ENCODE measurements at places on chromosomes 2 and 18.

- peaks cover 4% of the 10 kb centered on the region for H3K27me3 ChIP-seq
- H3K4me3 ChIP-seq = no peak overlapping the region
- no peaks in the 10 kb centered on the region for H3K4me1 ChIP-seq
- H3K36me3 ChIP-seq = no peaks in the 10 kb centered on the region
- DNase-seq = no peak
Observed at GRCh38 chr2:1802046-1802445, 57.7 kb upstream of the PXDN start.

DNA sequence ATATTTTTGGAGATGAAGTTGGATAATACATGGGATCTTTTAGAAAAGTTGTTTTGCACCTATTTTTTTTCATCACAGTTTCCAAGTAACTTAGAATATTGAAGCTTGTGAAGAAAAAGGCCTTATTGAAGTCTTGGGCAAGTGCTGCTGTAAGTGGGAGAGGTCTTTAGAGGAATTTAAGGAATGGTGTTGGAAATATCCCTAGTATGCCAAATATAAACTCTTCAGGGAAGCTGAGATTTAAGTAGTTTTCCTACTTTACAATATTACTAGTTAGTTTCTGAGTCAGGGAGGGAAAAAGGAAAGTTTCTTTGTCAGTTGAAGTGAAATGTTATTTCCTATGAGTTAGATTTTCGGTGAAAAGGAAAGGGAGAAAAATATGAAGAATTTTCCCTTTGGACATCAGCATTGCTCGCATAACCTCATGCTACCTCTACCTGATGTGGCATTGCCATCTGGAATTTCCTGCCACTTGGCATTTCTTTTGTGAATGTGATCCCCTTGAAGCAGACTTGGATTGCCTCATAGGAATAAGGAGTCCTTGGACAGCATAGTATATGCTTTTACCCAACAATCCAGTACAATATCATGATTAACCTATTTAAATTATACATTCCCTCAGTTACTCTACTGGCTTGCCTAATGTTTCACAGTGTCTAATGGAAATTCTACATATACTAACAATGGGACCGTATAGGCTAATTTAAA, 12.1 kb downstream of the PLEKHH2 start:
- no peaks in the 10 kb centered on the region for H3K36me3 ChIP-seq
- no peak overlapping the region for H3K27ac ChIP-seq
- H3K27me3 ChIP-seq = peaks cover 3% of the 10 kb centered on the region
- no peak overlapping the region for H3K4me3 ChIP-seq

DNA sequence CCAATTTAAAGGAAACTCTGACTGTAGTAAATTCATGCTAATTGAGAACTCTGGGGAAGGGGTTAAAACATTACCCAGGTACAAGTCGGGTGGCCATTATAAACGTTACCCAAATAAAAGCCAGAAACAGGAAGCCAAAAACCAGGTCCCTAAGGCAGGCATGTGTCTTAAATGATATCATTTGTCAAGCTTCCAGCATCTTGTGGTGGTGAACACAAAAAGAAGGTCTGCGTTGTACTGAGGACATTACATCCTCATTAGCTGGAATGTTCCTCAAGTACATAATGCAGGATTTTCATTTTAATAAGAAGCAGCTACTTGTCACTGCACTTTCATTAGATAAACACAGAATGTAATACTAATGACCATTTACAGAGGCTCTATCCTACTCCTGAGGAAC, 10.9 kb downstream of the PTGR3 start:
- H3K4me3 ChIP-seq = no peak overlapping the region
- peaks cover 2% of the 10 kb centered on the region for H3K36me3 ChIP-seq
- H3K27ac ChIP-seq = no peak overlapping the region
- H3K27me3 ChIP-seq = no peaks in the 10 kb centered on the region
- H3K4me1 ChIP-seq = no peaks in the 10 kb centered on the region

DNA sequence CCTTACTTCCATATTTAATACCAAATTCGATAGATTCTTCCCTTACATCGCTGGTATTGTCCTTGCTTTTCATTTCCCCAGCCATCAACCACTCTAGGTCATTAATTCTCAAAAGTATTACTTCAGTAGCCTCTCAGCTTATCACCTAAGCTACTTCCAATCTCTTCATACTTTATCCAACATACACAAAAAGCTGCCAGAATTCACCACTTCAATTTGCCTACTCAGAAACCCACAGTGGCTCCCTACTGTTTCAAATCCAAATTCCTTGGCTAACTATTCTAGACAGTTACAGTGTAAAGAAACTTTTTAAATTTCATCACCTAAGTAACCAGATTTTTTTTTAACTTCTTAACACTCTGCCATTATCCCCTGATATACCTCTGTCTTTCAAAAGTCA, 4.7 kb downstream of the SLC25A12 start:
- H3K27ac ChIP-seq = no peak overlapping the region
- H3K36me3 ChIP-seq = peaks cover 19% of the 10 kb centered on the region
- no peak overlapping the region for H3K4me3 ChIP-seq

DNA sequence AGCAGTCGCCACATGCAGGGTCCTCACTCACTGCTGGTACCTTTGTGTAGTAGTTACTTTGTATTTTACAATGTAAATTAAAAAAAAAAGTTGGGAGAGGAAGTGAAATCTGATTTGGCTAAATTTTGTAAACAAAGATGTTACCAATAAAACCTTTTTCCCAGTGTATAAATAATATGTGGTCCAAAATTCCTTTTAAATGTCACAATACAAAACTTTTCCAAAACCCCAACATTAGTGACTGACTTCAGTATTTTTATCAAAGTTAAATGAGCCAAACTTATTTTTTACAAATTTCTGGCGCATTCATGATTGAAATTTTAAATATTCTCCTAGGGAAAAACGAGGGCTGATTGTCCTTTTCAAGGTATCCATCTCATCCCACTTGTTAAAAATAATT, 239.9 kb downstream of the AGAP1 start:
- no peak for DNase-seq
- H3K4me3 ChIP-seq = no peak overlapping the region
- peaks cover 3% of the 10 kb centered on the region for H3K27me3 ChIP-seq
- H3K27ac ChIP-seq = no peak overlapping the region
- no peaks in the 10 kb centered on the region for H3K36me3 ChIP-seq
- no peaks in the 10 kb centered on the region for H3K4me1 ChIP-seq

DNA sequence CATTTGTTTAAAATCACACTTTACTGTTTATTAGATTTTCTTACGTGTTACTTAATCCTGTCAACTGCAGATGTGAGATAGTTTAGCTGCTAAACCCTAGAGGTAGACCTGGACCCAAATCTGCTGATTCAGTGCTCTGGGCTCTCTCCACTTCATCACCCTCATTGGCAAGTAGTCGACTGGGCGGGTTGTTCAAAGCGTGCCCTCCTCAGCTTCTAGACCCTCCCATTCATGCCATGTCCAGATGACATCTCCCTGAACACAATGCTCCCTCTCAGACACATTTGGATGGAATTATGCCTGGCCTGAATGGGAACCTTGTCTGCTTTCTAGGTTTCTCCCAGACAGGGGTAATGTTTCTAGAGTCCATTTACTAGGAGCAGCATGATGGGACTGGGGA, 43.7 kb downstream of the RPIA start:
- DNase-seq = no peak
- no peak overlapping the region for H3K4me3 ChIP-seq
- H3K27ac ChIP-seq = peak overlapping the region; percentile 24
- peaks cover 4% of the 10 kb centered on the region for H3K4me1 ChIP-seq

DNA sequence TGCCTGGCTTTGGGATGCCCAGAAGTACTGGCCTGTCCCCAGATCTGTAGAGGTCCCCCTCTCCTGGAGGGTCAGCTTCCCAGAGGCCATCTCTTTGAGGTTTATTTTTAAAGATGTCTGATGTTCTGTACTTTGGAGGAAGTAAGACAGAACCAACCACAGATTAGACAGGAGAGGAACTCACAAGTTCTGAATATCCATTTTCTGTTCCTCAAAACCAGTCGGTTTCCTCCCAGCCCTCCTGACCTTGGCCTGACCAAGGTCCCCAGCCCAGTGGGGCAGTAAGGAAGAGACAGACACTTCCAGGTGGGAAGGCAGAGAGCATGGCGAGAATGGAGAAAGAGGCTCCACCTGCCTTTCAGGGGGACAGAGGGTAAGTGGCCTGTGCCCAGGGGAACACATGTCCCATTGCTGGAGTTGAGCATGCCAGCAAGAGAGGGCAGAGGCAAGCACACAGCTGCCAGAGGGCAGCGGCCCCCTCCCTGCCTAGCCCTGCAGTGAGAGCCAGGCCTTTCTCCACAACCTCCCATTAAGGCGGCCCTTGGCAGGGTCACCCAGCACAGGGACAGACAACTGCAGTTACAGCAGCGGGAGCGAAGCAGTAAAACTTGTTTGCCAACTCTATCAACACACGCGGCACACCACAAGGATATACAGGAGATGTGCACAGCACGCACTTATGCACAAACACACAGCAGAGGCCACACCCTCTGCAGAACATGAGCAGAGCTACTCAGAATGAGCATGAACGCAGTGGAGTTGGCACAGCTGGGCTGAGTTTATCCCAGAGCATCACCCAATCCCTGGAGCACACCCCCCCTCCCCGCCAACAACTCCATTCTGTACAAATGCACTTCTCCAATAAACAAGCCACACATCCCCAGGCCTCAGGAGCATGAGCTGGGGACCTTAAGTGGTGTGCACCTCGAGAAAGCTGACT, 18.5 kb upstream of the SEMA4C start:
- no peak overlapping the region for H3K4me3 ChIP-seq
- H3K27ac ChIP-seq = peak overlapping the region; percentile 2
- H3K4me1 ChIP-seq = peaks cover 16% of the 10 kb centered on the region
- DNase-seq = no peak
- no peaks in the 10 kb centered on the region for H3K27me3 ChIP-seq

GRCh38 chr2:8422450-8422800, 259.4 kb upstream of the ID2 start:
- H3K27me3 ChIP-seq = peaks cover 23% of the 10 kb centered on the region
- no peak for DNase-seq
- H3K36me3 ChIP-seq = peaks cover 2% of the 10 kb centered on the region
- H3K27ac ChIP-seq = no peak overlapping the region

DNA sequence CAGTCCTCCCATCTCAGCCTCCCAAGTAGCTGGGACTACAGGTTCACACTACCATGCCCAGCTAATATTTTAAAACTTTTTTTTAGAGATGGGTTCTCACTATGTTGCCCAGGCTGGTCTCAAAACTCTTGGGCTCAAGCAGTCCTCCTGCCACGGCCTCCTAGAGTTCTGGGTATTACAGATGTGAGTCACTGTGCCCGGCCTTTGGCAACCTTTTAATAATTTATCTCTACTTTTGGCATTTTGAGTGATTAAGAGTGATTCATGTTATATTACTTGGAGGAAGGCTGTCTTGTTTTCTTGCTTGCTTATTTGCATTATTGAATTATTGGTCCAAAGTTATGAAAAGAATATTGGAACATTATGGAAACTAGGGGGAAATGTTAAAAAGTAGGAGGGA, 24.3 kb downstream of the NCOA1 start:
- no peak for DNase-seq
- no peak overlapping the region for H3K4me3 ChIP-seq
- H3K36me3 ChIP-seq = peaks cover 3% of the 10 kb centered on the region
- no peak overlapping the region for H3K27ac ChIP-seq

DNA sequence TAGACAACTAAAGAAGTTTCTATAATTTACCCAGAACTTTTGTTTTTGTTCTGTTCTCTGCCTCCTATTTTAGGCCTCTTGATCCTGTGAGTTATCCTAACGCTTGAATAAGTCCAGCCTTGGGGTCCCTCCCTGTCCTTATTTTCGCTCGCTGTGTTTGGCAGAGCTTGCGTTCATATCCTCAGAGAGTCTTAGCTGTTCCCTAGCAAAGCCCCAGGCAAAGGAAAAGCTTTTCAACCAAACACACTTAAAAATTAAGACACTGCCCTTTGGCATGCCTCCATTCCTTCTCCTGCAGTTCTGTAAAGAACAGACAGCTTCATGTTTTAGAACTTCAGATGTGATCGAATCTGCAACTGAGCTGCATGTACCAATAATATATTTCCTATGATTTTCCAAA, 517.2 kb downstream of the SUCLG1 start:
- H3K4me1 ChIP-seq = no peaks in the 10 kb centered on the region
- DNase-seq = no peak
- no peaks in the 10 kb centered on the region for H3K27me3 ChIP-seq
